ENCODE measurements at places on chromosomes 5 and 9. TPM values are rescaled to one million over a fixed set of nuclear protein-coding genes. Genes with fewer than 3 reads are reported as not detected.

- DNase-seq, result no peak
Observed at GRCh38 chr9:111662576-111663300, 1.3 kb downstream of the GNG10 start.

DNA sequence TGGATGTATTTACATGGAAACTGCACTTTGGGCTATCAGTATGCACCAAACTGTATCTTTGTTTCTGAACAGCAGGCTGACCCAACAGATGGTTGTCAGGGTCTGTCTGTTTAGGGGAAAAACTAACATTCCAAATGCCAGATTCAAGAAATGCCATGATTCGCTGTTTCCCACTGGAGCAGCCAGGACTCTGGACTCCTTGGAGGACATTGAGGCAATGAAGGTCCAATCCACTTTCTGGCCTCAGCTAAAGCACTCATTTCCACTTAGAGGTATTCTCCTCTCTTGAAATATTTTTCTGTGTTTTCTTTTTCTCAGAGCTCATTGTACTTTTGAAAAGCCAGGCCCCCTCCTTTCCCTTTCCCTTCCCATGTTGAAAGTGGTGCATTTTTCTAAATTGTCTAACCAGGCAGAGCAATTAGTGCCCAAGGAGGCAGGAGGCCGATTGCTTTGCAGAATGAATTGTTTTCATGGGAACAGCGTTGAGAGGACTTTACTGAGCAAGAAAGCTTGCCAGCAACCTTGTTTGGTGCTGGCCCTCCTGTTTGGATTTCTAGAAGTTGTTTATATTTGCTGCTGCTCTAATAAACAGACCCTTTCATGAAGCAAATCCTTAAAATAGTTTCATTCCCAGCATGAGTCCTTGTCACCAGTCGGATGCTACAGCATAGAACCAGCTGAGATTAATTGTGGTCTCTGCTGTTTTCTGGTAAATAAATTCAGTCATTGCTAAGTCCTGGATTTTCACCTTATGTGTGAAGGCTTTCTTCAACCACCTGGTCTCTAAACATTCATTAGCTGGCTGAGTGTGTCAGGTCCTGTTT, 132.8 kb upstream of the TAF11L2 start:
- no peak for DNase-seq

GRCh38 chr5:87340716-87341115, 72.0 kb downstream of the CCNH start:
- no peak for DNase-seq

DNA sequence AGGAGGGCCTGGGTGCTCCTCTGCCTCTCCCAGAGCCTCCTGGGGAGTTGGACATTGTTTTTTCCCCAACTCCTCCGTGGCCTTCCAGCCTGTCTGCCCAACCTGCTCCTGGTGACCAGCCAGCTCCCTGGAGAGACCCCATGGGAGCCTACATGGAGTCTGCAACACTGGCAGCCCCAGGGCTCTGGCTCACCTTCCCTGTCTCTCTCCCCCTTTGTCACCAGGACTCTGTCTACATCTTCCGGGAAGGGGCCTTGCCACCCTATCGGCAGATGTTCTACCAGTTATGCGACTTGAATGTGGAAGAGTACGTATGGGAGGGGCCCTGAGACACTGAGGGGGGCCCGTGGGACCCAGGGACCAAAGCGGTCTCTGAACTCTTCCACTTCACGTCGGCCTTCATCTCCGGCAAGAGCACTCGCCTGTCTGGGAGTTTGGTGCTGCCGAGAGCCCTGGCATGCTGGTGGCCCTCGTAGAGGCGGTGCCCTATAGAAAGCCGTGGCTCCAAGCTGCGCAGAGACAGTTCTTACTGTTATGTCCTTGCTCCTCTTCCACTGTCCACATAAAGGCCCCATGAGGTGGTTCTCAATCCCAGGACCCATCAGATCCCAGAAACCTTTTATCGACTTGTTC, 5.9 kb upstream of the CEL start:
- no peak for DNase-seq

DNA sequence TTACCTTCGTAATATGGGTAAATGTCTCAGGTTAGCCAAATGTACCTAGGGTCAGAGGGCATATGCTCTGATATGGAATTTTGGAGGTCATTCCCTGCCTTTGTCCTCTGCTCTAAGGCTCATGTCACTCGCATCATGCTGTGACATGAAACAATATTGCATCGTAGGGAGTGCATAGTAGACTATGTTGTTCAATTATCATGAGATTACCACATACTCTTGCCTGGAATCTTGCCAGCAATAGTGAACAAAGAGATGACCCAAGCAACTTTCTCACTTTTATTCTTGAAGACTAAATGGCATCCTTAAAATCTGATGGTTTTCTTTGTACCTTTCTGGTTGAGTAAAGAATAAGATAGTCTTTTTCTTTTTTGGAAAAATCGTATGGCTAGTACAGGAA, 27.6 kb downstream of the ZNF462 start:
- no peak for DNase-seq

GRCh38 chr5:79122973-79123372, 11.4 kb downstream of the BHMT start:
- no peak for DNase-seq

PARP8 gene
- 32.7 TPM for total RNA-seq

Data from activated naive CD4-positive, alpha-beta T cell treated with anti-CD3 and anti-CD28 coated beads, Interleukin-2, amount 50 U/mL, for 72 hours (primary cell).